PC-9 (cell line): ENCODE measurements at places on chromosomes 3 and 15. TPM values are rescaled to one million over a fixed set of nuclear protein-coding genes. Genes with fewer than 3 reads are reported as not detected.

Gene SLC35G2
- 3.1 and 5.0 TPM in 2 replicates for total RNA-seq

Gene IL20RB
- 3.8 and 7.2 TPM in 2 replicates for total RNA-seq

Gene DNAH1
- total RNA-seq = 5.9 and 6.6 TPM in 2 replicates

Gene KAT2B
- 2.5 and 3.2 TPM in 2 replicates for total RNA-seq

Gene CSTA
- 16.8 and 18.0 TPM in 2 replicates for total RNA-seq

Gene SECISBP2L
- total RNA-seq = 31.2 and 33.2 TPM in 2 replicates

Gene PLCL2
- total RNA-seq = 4.4 and 4.6 TPM in 2 replicates

Gene ISL2
- total RNA-seq = 0.24 and 0.63 TPM in 2 replicates

Gene GPR87
- 9.0 and 15.5 TPM in 2 replicates for total RNA-seq

DNA sequence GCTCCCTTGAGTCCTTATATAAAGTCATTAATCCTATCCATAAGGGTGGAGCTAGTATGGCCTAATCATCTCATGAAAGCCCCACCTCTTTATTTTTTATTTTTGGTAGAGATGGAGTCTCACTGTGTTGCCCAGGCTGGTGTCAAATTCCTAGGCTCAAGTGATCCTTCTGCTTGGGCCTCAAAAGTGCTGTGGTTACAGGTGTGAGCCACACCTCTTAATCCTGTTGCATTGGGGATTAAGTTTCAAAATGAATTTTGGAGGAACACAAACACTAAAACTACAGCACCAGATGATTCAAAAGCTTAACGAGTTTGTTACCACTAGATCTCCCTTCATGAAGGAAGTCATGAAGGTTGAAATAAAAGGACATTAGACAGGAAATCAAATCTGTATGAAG lies 27.7 kb downstream of the RAB7A start:
- no peaks in the 10 kb centered on the region for H3K27me3 ChIP-seq
- 0 out of 2 replicates have a peak, but pooled peaks cover 7% of the 10 kb centered on the region for H3K36me3 ChIP-seq
- no peak overlapping the region for H3K4me3 ChIP-seq
- no peak for DNase-seq
- no peaks in the 10 kb centered on the region for H3K4me1 ChIP-seq
- no peak overlapping the region for H3K27ac ChIP-seq

DNA sequence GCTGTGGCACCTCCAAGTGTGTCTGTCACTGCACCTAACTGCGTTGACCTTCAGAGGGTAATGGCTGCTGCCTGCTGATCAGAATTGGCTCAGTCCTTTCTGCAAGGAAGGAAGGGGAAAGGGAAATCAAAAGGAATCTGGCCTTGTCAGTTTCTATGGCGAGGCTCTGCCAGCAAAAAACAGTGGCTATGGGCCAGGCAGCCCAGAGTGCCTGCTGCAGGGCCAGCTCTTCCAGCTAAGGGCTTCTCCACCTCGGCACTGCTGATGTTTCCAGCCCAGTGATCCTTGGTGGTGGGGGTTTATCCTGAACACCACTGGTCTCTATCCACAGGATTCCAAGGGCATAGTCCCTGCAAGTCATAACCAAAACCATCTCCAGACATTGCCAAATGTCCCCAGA lies 184.3 kb downstream of the TJP1 start:
- no peak for DNase-seq
- H3K27me3 ChIP-seq = peaks cover 49% of the 10 kb centered on the region
- no peaks in the 10 kb centered on the region for H3K4me1 ChIP-seq
- no peak overlapping the region for H3K27ac ChIP-seq
- no peak overlapping the region for H3K4me3 ChIP-seq

DNA sequence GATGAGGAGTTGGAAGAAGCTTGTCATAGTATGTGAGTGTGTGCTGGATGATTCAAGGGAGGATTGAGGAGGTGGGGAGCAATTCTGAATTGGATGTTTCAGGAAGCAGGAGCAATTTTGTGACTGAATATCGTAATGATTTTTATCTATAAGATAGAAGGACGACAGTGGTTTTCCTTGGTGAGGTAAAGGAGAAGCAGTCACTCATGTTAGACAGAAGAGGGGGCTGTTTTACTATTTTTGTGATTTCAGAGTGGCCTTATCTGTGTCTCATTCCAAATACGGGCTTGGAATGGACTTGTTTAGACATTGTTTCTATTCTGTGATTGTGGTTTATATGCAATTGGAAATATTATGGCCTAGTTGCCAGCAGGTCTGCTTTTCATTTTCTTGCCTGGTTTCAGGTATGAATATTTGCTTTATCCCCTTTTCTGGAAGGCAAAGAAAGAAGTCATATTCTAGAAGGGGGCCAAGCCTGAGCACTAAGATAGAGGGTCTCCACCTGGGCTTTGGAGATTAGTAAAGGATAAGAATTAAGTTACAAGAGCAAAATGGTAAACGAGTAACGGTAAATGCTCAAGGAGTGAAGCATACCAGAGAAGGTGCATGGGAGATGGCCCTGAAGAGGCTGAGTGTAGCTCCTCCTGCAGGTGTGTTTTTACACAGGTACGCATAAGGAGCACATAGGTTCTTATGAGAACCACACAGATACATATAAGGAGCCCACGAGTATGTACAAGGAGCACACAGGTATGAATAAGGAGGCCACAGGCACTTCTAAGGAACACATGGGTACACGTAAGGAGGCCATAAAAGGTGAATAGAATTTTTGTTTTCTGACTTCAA lies 124.6 kb upstream of the KCNAB1 start:
- H3K4me1 ChIP-seq = no peaks in the 10 kb centered on the region
- DNase-seq = no peak
- H3K4me3 ChIP-seq = no peak overlapping the region
- no peak overlapping the region for H3K27ac ChIP-seq

GRCh38 chr3:49397470-49397869 lies 14.3 kb downstream of the RHOA start:
- H3K27ac ChIP-seq = no peak overlapping the region
- DNase-seq = no peak
- no peak overlapping the region for H3K4me3 ChIP-seq

- H3K4me1 ChIP-seq = peaks cover 4% of the 10 kb centered on the region; the same call in 1 of the 2 replicates
- H3K27me3 ChIP-seq = no peaks in the 10 kb centered on the region
- peak; percentile 22 for DNase-seq
These were observed 59.9 kb downstream of the MESD start for GRCh38 chr15:80929689-80930088.

- no peak overlapping the region for H3K4me3 ChIP-seq
- H3K4me1 ChIP-seq = no peaks in the 10 kb centered on the region
- no peaks in the 10 kb centered on the region for H3K36me3 ChIP-seq
- no peak for DNase-seq
- no peak overlapping the region for H3K27ac ChIP-seq
These were observed 69.8 kb upstream of the WNT5A start for GRCh38 chr3:55556619-55557537.

DNA sequence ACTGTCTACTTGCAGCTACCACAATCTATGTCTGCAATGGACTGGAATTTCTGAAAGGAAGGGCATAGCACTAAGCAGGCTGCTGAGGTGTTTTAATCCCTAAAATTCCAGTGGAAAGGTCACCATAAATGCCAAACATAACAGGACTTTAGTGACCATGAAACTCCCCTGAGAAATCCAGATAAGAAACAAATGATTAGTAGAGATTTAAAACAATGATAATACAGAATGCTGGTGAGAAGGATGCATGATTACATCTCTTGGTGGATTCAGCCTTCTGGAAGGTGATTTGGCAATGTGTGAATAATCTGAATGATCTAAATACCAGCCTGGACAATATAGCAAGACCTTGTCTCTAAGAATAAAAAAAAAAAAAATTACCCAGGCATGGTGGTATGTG lies 475.0 kb upstream of the CBLB start:
- H3K27me3 ChIP-seq = no peaks in the 10 kb centered on the region
- no peak for DNase-seq
- no peaks in the 10 kb centered on the region for H3K36me3 ChIP-seq
- H3K4me1 ChIP-seq = peaks cover 20% of the 10 kb centered on the region

DNA sequence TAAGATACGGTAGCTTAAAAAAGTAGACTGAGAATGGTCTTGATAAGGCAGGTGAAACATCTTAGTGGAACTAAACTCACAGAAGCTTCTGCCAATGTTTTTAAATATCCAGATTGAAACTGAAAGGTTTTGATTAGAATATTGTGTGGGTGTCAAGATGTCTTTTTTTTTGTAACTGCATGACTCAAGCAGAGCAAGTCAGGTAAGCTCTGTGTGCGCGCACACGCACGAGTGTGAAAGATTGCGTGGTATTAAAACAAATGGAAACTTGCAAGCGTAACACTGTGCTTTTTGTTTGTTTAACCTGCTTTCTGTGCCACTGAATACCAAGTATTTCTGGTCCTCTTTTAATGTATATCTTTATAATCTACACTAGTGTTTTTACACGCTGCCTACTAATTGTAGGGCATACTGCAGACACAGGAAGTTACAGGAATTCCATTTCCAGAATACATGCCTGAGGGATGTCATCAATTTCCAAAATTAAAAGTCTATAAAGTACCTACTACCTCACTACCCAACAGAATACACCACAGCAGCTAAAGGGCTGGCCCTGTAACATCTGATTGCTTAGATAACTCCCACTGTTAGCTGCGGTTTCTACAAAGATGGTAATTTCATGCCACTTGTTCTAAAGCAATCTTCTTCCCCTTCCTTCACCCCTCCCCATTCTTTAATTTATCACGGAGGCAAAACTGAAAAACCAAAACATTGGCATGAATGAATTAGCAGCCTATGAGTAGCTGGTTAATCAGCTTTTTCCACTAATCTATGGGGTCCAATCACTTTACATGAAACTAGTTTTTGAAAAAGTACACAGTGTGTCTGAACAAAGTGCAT lies 472.8 kb downstream of the SHQ1 start:
- no peak for DNase-seq
- no peaks in the 10 kb centered on the region for H3K27me3 ChIP-seq
- H3K36me3 ChIP-seq = no peaks in the 10 kb centered on the region
- no peaks in the 10 kb centered on the region for H3K4me1 ChIP-seq
- H3K4me3 ChIP-seq = no peak overlapping the region
- H3K27ac ChIP-seq = no peak overlapping the region

- H3K4me1 ChIP-seq = peaks cover 8% of the 10 kb centered on the region
- H3K4me3 ChIP-seq = no peak overlapping the region
- no peaks in the 10 kb centered on the region for H3K27me3 ChIP-seq
- DNase-seq = no peak
- no peaks in the 10 kb centered on the region for H3K36me3 ChIP-seq
These were observed 32.6 kb downstream of the ITGA11 start for GRCh38 chr15:68399096-68400065.

DNA sequence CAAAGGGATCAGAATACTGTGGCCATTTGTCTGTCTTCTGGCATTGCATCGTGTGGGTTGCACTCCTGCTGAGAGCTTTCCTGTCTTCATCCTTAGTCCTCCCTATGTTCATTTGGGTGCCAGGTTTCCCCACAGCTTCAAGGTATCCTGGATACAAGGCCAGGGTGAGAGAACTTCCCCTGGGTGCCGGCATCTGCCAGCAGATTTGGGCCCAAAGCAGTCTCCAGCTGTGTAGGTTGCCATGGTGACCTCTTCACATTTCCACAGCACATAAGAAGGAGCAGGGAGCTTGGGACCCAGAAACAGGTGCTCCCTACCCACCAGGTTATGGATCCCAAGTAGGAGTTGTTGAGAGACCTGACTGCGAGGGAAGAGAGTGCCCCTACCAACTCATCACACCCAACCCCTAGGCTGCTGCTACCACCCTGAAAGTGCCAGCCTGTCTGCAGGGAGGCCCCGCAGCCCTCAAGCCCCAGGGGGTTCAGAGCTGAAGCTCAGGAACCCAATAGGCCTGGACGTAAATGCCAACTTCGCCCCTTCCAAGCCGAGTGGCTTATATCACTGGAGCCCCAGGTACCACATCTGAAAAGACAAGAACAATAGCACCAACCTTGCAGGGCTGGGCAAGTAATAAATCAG lies 19.9 kb downstream of the TTC21A start:
- no peaks in the 10 kb centered on the region for H3K36me3 ChIP-seq
- H3K4me1 ChIP-seq = peaks cover 48% of the 10 kb centered on the region
- no peak overlapping the region for H3K4me3 ChIP-seq
